CD4-positive, CD25-positive, alpha-beta regulatory T cell (primary cell): ENCODE measurements at places on chromosomes 3 and 15.
A peak's percentile ranks its signal among the peaks of the same experiment; 100 is the strongest.

GRCh38 chr3:116067326-116067725 lies 378.0 kb downstream of the LSAMP start:
- DNase-seq = no peak

GRCh38 chr3:74214286-74214685 lies 400.2 kb downstream of the CNTN3 start:
- no peak for DNase-seq

- DNase-seq = no peak
Measured at GRCh38 chr15:81942157-81942556, 103.7 kb downstream of the MEX3B start.

- no peak for DNase-seq
Measured at GRCh38 chr15:25849157-25849921, 13.8 kb downstream of the ATP10A start.

DNA sequence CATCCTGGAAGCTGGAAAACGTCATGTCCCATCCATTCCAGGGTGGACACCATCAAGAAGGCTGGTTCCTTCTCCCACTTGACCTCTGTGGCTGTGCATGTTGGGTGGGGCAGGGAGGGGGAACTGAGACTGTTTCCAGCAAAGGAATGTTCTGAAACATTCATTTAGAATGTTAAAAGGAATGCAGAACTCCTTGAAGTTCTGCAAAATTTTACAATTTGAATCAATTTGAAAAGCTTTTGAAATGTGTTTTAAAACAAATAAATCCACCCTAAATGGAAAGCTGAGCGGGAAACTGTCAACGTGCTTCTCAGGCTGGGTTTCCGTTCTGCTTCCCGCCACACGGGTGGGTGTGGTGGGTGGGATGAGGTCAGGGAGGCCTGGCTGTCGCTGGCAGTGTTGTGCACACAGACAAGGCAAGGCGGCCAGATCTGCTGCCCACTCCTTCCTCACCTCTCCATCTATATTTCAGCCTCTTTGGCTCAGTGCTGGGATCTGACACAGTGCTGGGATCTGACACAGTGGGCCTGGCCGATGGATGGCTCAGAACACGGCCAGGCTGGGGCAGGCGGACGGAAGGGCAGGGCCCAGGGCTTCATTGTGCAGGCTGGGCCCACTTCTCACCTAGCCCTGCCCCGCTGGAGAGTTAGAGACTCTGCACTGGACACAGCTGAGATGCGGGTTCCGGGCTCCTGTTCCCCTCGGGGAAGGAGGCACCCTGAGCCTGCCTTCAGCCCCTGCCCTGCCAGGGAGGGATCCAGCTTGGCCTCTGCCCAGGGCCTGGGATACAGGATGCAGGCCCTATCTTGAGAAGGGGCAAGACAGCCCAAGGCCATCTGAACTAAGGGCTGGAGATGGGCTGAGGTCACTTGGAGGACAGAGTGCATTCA lies 110.4 kb downstream of the TMEM266 start:
- no peak for DNase-seq

- DNase-seq = no peak
Measured at GRCh38 chr3:101995371-101996046, 146.2 kb downstream of the NFKBIZ start.

DNA sequence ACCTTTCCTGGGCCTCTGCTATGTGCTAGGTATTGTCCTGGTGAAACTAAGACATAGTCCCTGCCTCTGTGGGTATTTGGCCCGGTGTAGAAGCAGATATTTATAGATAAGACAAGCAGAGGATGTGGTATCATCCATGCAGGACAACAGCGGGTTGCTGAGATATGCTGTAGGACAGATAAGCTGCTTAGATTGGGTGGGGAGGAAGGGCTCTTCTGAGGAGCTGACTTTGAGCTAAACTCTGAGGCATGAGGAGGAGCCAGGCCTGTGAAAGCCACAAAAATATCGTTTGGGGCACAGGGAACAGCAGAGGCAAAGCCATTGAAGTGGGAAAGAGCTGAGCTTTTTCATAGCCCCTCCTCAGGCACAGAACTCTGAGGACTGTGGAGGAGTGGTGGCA lies 492.5 kb upstream of the CFAP20DC start:
- DNase-seq = no peak

- peak; percentile 38 for DNase-seq
Measured at GRCh38 chr3:133441867-133442270, 42.0 kb downstream of the BFSP2 start.
